ENCODE measurements at places on chromosomes 13 and 19.

GRCh38 chr13:80901530-80901929 lies 560.6 kb upstream of the SPRY2 start:
- no peak for DNase-seq

- no peak for DNase-seq
Observed at GRCh38 chr19:784541-784940, 12.7 kb upstream of the PTBP1 start.

GRCh38 chr19:14116525-14116917 lies 1.0 kb downstream of the PRKACA start:
- no peak for DNase-seq

DNA sequence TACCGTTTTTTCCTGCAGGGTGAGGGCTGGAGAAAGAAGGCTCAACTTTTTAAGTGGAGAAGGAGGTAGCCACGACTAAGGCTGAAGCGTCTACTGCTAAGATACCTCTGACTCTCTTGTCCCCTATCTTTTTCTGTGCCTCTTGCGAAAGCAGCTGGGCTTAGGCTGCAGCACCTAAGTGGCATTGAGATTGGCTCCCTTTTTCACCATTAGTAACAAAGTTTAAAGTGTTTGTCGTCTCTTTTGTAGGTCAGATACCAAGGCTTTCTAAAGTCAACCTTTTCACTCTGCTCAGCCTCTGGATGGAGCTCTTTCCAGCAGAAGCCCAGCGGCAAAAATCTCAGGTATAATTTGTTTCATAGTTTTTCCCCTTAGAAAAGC lies 887 bp downstream of the CDADC1 start:
- DNase-seq = no peak

GRCh38 chr19:2926341-2927031 lies 18.3 kb downstream of the ZNF77 start:
- DNase-seq = no peak

DNA sequence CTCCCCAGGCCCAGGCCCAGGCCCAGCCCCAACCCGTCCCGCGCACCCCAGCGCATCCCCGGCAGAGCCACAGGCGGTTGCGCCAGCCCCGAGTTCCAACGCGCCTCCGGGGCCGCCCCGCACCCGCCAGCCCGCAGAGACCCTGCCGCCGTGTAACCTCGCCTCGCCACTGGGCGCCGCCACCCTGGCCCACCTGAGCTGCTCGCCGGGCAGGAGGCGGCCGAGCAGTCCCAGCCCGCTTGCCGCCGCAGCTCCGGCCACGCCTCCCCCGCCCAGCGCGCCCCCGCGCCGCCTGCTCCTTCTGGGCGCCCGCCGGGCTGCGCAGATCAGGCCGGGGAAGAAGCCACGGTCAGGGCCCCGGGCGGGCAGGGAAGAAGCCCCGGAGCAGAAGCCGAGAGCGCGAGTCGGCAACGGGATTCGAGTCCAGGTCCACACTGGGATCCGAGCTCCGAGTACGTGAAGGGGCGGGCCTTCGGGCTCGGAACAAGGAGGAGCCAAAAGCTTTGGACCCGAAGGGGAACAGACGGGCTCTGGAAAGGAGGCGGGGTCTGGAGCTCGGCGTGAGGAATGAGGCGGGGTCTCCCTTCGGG lies at the start of gene MBOAT7:
TSS of gene MBOAT7 (minus strand) at position 436 of the 590 bp plus-strand sequence. CDS start 1,072 bp downstream, outside the sequence.
- no peak for DNase-seq

- no peak for DNase-seq
Observed at GRCh38 chr13:50910485-50910805, 854 bp downstream of the RNASEH2B start.

DNA sequence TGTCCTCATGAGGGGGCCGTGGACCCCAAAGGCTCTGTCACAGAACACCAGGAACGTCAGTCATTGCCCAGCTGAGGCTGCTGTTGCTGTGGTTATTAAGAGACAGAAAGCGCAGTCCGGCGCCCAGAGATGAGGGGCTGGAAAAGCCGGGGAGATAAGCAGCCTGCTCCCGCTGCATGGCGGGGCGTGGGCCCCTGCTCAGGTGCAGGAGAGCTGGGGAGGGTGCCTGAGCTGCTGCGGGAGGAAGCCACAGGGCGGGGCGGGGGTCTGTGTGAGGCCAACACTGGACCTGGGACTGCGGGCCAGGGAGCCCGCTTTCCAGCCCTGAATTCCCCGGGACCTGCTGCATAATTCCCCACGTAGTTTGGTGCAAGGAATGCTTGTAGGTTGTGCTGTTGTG lies 11.3 kb downstream of the SOX1 start:
- DNase-seq = no peak

GRCh38 chr19:54281007-54281728 lies at the start of gene LILRB2:
Gene LILRB2 (minus strand): TSS chr19:54281110. CDS start chr19:54280496, 614 bp downstream.
- DNase-seq = no peak

- no peak for DNase-seq
Observed at GRCh38 chr13:108121406-108121805, 93.9 kb downstream of the LIG4 start.

GRCh38 chr13:110448677-110449076 lies 112.8 kb downstream of the RAB20 start:
- no peak for DNase-seq

- no peak for DNase-seq
Observed at GRCh38 chr19:17264641-17264979, at the start of gene USHBP1. Gene USHBP1 (minus strand): TSS chr19:17264745. CDS start chr19:17264299, 446 bp downstream.

DNA sequence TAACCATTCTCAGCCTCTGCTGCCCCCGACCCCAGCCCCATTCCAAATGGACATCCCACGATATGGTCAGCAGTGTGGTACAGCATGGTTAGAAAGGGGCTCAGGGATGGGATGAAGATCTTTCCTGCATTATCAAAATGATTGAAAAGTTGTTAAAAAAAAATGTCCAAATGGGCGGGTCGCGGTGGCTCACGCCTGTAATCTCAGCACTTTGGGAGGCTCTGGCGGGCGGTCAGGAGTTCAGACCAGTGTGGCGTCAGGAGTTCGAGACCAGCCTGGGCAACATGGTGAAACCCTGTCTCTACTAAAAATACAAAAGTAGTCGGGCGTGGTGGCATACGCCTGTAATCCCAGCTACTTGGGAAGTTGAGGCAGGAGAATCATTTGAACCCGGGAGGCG lies 54.3 kb upstream of the ZNF254 start:
- no peak for DNase-seq

- DNase-seq = no peak
Observed at GRCh38 chr13:32850316-32851052, 165.7 kb upstream of the KL start.

DNA sequence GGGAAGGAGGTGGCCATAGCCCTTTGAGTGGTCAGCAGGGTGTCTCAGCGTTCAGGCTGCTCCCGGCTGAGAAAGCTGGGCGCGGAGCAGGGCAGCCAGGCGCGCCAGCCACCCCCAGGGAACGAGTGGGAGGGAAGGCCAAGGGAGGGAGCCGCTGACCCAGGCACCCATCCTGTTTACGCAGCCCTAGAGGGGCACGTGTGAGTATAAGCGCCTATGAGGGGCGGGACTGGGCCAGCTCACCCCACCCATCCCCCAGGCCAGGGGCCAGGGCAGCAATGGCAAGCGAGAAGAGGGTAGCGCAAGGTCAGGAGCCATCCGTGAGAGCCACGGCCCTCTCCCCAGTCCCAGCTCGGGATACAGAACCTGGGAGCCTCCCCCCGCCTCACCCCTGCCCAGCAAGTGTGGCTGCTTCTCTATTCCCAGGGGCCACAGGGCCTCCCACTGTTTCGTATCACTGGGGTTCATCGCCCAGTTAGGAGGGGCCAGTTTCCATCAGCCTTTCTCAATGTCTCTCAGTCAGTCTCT lies 897 bp upstream of the DMKN start:
- no peak for DNase-seq

DNA sequence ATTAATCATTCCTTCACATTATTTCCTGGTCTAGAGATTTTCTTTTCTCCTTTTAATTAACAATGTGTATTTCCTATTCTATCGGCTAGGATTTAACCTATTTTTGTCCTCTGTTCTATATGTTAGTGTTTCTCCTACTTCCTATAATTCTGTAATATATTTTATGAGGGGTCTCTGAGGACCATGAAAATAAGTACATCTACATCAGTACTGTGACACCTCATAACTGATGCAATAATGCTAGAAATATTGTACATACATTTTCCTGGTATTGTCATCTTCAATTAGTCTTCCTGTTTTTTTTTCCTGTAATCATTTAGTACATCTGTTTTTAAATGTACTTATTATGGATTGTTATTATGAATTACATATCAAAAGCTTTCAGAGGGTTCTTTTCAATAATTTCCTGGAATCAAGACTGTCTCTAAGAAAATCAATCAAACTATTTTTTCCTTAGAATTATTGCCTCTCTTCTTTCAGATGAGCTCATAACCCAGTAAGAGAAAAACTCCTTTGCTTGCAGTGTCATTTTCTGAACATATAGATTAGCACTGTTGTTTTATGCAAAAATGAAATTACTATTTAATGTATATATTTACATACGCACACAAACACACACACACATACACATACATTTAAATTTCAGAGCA lies 1004.3 kb downstream of the SLITRK5 start:
- no peak for DNase-seq

DNA sequence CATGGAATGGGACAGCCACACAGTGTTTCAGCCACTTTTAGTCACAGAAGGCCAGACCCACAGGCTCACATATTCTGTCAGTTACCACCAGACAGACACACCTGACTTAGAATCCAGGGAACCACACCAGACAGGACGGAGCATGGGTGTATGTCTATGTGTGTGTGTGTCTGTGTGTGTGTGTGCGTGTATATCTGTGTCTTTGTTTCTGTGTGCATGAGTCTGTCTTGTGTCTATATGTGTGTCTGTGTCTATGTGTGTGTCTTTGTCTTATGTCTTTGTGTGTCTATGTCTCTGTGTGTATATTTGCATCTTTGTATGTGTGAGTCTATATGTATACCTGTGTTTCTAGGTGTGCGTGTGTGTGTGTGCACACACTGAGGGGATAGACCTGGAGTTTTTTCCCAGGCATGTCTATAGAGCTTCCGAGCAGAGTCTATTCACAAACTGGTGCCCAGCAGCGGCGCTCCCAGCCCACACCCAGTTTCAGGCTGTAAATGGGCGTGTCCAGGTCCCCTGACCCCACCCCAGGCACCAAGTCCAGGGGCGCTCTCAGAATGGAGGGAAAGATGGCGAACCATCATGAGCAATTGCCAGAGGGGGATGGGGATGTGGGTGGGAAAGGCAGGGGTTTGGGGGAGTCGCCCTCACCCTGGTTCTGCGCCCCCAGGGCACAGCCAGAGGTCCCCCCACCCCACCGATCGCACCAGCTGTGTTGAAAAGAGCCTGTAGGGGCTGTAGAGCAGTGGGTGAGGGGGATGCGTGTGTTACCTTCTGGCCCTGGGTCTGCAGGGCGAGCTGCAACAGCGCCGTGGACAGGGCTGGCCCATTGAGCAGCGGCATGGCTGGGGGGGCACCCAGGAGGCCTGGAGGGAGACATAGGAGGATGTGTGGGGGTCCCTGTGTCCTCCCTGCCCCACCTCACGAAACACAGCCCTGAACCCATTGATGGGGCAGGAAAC lies 6.3 kb upstream of the FDX2 start:
- no peak for DNase-seq

DNA sequence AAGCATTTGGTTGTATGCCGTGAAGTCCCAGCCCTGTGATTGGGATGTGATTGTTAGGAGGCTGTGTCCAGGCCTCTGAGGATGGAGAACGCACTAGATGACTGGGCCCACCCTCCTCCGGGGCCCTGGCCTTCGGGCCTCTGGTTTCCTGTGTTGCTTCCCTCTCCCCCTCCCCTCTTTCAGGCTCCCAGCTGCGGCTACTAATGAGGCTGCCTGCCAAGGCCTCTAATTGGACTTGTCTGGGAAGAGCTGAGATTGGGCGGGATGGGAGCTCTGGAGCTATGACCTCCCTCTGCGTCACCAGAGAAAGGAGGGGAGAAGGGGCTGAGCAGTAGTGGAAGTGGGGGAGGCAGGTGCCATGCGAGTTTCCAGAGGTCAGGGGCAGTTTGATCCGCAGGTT lies 9.9 kb downstream of the PTH2 start:
- no peak for DNase-seq

DNA sequence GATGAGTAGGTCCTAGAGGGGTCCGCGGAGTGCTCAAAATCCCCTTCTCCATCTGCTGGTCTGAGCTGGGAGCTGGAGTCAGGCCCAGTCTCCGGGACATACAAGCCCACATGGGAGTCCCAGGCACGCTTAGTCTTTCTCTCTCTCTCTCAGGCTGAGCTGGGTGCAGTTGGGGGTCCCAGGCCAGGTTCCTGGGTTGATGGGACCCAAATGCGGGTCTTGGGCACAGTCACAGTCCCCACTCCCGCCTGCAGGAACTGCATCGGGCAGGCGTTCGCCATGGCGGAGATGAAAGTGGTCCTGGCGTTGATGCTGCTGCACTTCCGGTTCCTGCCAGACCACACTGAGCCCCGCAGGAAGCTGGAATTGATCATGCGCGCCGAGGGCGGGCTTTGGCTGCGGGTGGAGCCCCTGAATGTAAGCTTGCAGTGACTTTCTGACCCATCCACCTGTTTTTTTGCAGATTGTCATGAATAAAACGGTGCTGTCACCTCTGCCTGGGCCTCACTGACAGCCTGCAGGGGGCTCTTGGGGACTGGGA lies 23.8 kb downstream of the CYP4F12 start:
- DNase-seq = no peak

- no peak for DNase-seq
Observed at GRCh38 chr13:99661791-99662190, 160.5 kb downstream of the TM9SF2 start.

DNA sequence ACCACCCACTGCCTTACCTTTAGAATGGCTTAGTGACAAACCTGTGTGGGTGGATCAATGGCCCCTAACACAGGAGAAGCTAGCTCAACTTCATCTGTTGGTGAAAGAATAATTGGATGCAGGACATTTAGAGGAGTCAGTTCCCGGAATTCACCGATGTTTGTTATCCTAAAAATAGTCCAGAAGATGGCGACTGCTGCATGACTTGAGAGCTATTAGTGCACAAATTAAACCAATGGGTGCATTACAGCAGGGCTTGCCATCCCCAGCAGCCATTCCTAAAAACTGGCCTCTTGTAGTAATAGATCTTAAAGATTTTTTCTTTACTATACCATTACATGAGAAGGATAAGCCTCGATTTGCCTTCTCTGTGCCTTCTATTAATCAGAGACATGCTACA lies 46.8 kb upstream of the ZNF726 start:
- DNase-seq = no peak
